ENCODE measurements at places on chromosomes 12 and 14.

GRCh38 chr12:69932154-69932553 lies 107.1 kb downstream of the MYRFL start:
- DNase-seq, result no peak

DNA sequence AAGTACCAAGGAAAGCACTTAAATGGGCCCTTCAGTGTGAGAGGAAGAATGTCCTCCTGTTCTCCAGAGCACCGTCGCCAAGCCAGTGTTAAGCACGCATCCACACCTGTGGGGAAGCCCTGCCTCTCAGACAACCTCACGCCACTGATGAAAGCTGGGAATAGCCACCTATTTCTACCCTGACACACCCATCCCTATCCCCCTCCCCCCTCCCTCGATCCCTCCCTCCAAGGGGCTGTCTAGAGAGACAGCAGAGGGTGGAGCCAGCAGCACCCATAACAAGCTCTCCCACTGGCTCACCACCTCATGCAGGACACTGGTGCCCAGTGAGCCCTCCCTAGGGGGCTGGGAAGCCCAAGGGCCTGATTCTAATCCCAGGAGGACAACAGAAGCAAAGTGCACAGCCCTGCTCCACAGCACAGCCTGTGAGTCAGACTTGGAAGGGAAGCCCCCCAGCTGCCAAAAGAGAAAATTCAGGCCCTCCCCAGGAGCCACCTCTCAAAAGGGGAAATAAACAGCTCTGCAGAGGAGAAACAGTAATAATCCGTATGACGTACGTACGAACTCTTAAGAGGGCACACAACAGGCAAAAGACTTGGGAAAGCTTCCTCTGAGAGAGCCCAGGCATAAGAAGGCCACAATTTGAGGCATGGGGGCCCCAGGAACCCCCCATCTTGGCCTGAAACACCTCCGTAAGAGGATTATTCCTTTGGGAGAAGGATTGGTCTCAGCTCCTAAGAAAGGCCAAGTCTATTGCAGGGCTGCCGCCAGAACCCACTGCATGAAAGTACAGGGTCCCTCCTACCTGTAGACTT lies 7.8 kb downstream of the PITPNM2 start:
- peak; percentile 61 for DNase-seq

- no peak for DNase-seq
Observed at GRCh38 chr12:124844411-124845397, 19.0 kb downstream of the SCARB1 start.

- no peak for DNase-seq
Observed at GRCh38 chr12:24111616-24112015, 162.1 kb upstream of the SOX5 start.

- DNase-seq, result no peak
Observed at GRCh38 chr14:51291016-51291415, 51.0 kb downstream of the TMX1 start.

DNA sequence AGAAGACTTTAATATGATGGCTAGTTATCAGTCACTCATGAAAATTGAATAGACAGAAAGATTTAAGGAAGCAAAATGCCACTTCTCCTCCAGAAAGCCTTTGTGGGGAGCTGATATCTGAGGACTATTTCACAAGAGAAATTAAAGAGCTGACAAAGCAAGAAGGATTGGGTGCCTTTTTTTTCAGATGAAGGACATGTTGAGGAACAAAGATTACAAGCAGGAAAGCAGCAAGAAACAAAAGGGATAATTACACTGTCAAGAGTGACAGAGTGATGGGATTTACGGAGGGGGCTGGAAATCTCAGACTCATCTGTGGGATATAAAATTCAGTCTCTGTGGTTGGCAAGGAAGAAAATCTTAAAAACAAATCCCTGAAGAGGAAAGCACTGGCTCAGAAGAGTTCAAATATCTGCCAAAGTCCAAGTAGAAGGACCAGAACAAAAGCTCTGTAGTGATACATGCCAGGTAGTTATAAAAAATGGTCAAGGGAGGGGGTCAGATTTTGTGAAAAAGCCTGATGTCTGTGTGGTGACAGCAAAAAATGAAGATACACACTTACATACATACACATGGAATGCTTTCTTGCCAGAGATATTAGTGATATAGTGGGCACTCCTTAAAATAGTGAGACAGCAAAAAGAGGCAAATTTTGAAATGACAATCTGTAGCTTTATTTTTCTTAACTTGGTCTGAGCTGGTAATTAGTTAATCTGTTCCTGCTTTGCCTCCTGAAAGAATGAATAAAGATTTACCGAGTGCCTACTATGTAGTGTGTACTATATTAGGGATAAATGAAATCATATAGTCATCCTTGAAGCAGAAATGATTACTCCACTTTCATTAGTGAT lies 62.9 kb downstream of the EPS8 start:
- peak; percentile 53 for DNase-seq

DNA sequence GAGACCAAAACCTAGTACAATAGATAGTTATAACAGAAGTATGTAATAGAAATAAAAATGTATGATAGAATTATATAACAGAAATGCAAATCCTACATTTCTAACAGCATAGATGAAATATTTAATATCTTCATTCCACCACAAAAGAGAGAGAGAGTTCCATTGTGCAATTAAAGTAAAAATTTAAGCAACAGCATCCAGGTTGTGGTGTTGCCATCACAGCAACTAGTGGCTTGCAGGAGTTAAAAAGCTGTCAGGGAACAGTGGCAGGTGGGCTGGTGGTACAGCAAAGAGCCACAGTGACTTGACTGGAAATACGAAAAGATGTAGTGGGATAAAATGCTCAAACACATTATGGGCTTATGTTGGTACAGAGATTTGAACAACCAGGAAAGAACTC lies 57.1 kb upstream of the MDM1 start:
- DNase-seq, result no peak

DNA sequence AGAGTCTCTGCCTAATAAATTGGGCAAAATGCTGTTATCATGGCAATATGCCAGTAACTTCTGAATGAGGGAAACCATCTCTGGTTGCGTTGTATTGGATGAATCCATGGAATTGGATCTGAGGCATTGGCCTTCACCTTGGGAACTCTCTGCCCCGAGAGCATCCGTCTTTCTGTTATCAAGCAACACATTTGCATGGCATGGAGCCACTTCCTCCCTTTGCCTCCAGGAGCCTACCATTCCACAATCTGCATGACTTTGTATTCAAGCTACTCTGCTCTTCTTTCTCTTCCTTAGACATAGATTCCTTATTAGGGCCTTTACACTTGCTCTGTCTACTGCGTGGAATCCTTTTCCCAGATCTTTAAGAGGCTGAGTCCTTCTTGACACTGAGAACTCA lies 57.2 kb downstream of the RIC8B start:
- DNase-seq, result no peak

- DNase-seq, result no peak
Observed at GRCh38 chr12:131759176-131759575, 48.3 kb downstream of the SFSWAP start.

- no peak for DNase-seq
Observed at GRCh38 chr12:77082021-77082420, 16.7 kb upstream of the E2F7 start.

DNA sequence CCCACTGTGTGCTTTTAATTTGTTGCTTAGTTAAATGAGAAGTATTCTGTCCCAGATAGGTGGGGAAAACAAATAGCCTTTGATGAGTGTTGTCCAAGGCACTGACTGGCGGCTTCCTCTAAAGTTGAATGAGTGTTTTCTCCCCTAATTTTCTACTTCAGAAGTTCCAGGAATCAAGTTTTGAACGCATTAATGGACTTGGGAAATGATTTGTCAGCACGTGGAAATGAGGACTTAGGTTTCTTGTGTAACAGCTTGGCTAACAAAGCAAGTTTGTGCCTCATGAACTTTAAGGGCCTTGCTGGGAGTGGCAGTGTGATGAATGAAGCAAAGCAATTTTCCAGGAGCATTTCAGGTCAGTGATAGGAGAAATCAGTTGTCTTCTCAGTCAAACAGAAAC lies 56.9 kb downstream of the LIN52 start:
- no peak for DNase-seq

GRCh38 chr12:26711072-26711471 lies 121.9 kb downstream of the ITPR2 start:
- no peak for DNase-seq

DNA sequence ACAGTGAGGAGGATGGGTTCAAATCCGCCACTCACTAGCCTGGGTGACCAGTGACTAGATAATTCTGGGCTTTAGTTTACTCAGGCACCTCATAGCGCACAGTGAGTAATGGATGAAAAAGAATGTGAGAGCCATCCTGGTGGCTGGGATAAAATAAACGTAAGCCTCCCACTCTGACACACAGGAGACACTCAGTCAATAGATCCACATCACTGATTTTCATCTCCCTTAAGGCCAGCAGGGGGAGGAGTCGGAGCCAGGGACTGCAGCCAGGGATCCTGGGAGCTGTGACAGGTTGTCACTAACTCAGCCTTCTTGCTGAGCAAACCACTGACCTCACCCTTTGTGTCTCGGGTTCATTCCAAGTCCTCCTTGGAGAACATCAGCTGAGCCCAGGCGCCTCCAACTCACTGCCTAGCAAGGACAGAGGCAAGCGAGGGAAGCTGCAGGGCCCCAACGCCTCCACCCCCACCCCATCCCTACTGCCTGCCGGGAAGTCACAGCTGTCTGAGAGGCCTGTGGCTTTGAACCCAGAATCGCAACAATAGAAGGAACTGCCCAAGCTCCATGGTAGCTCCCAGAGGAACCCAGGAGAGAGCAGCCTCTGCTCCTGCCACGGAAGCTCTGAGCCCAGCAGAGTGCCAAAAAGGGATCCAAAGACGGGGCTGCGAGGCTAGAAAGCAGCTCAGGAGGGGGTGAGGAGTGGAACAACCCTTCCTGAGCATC lies 30.7 kb downstream of the PXN start:
- peak; percentile 53 for DNase-seq

GRCh38 chr12:116265351-116266147 lies 11.9 kb downstream of the MED13L start:
- DNase-seq, result peak; percentile 61

DNA sequence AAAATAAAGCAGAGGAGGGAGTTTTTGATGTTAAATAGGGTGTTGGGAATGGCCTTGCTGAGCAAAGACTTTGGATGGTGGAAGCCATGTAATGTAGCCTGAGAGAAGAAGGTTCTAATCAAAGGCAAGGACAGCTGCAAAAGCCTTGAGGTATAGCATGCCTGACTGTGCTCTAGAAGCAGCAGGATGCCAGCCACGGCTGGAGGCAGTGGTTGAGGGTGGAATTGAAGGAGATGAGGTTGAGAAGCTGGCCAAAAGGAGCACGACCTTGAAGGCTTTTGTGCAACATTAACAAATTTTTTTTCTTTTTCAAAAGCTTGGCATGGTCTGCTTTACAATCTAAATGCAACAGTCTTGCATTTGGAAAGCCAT lies 42.3 kb upstream of the CSRP2 start:
- no peak for DNase-seq

DNA sequence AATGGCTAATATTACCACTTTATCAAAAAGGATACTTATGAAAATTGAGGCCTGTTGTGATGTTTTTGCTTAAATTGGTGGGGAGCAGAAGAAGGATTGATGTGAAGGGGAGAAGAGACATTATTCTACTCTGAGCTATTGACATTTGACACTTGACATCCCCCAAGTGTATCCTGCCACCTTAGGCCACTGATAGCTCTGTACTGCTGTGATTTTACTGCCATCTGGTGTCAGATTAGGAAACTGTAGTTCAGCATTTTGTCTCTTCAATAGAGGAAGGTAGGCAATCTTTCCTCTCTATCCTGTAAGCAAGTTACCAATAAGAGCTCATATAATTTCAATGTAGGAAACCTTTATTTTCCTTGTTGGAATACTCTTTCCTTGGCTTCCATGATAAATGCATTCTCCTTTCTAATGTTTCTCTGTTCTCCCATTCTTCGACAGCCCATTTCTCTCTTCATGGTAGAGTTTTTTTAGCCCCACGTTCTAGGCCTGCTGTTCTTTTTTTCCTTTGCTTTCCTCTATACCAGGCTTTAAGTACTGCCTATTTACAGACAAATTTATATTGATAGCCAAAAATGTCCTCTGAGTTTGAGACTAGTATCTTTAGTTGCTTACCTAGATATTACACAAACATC lies 46.3 kb downstream of the PPHLN1 start:
- DNase-seq, result peak; percentile 34

DNA sequence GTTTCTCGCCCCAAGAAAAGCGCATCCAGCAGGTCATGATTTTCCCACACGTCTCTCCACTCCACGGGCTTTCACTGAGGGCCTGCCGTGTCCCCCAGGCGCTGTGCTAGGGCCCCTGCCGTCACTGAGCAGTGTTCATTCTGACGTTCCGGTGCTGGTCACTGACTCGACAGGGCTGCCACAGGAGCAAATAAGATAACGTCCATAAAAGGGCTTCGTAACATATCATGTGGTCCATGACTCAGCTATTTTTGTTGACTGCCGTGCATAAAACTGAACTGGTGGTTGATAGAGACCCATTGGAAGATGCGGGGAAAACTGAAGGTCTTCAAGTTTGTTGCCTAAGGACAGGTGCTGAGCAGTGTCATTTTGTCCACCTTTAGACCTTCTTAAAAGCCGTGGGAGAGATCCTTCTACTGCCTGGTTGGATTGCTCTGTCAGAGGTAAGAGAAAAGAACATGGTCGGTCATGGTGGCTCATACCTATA lies 46.3 kb downstream of the ADGRD1 start:
- no peak for DNase-seq

DNA sequence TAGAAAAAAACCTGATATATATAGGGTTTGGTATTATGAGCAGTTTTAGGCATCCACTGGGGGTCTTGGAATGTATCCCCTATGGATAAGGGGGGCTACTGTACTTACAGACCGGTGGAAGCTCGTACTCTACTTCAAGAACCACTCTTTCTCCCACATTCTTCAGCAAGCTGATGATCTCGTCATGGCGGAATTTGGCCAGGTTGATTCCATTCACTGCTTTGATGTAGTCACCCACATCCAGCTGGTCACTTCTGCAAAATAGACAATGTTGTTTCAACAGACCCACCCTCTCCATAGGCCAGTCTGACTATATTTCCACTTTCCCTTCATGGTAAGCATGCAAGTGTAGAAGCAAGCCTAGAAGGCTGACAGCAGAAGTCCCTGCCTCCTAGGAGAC lies 139.9 kb downstream of the GRIP1 start:
- no peak for DNase-seq
